AG08395 (cell line): ENCODE measurements at places on chromosomes 5 and 9.

DNA sequence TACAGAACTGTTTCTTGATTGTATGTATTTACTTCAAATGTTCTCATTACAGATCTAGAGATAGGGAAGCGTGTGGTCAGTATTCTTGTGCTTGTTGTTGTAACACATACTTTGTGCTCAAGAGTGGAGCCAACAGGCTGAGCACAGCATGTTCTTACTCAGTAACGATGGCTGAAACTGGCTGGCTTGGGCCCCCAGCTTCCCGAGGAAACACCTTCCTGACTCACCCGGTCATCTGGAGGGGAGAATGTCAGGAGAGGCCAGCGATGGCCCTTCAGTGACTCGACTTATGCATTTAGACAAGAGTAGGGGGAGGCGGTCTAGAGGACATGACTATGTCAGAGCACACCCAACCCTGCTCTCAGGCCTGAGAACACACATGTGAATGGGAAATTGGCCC lies 25.6 kb downstream of the ZNF474 start:
- DNase-seq, result peak; percentile 34

DNA sequence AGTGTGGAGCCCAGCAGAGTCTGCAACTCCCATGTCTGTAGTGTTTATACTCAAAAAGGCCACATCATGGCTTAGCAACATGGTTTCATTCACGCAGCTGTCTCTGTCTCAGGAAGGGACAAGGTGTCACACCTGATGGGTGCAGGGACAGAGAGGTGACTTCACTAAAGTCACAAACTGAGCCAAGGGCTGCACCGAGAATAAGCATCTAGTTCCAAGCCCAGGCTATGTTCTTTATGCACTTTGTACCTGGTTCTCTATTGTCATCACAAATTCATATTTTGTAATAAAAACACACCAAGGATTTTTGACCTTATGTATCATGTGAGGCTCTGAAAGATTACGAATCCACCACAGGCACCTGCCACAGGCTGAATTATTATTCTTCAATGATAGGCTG lies 64.9 kb upstream of the STK32A start:
- no peak for DNase-seq

DNA sequence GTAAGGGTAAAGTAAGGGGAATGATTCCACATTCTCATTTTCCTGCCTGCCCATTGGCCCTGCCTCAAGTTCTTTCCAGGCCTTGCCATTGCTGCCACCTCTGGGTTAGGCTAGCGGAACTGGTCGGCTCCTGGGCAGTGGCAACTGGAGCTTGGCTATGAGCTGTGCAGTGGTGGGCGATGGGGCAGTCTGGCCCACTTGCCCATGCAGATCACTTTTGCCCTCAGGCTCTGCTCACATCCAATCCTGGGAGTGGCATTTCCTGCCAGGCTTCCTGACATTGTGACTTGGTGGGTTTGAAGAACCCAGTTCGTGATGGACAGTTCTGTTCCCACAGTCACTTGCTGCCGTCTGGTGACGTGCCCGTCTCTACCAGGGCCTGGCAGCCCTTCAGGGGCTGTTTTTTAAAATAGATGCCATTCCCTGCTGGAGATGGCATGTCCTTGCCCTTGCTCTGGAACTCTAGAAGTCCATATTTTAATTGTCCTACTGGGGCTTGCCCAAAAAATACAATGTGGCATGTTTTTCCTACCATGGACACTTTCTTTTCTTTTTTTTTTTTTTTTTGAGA lies 86.1 kb downstream of the FGF18 start:
- no peak for DNase-seq

DNA sequence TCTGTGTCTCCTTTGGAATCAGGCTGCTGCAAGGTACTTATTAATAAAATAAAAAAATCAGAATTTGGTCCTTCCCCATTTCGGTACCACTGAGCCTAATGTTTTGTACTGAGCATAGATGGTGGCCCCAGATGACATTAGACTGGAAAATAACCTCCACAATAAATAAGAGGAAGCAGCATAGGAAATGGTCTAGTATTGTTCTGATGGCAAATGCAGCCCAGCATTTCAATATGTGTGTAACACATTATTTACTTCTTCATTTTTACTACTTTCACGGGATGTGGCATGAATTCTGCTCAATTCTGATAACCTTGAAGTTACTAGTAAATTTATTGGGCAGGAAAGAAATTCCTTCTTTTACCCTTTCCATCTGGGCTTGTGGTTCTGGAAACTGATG lies 295.6 kb downstream of the ADGRV1 start:
- no peak for DNase-seq

DNA sequence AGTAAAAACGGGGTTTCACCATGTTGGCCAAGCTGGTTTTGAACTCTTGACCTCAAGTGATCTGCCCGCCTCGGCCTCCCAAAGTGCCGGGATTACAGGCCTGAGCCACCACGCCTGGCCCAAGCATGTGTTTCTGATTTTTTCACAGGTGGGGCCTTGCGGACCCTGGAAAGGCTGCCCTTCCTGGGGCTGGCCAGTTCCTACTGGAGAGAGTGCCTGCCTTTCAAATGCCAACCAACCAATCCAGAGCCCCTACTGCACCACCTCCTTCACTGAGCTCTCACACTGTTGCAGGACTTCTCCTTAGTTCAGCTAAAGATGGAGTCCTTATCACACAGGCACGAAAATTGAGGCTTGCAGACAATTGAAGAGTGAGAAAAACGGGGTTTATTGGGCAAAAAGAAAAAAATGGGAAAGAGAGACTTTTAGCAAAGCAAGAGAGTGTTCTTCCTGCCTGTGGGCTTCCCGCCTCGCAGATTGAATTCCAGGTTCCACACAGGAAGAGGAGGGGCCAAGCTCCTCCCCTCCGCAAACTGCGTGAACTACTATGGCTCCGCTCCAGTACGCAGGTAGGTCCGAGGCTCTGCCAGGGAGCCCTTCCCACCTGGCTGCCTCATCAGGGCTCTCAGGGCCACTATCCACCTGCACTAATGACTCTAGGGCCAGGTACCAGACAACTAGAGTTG lies 8.3 kb upstream of the CMBL start:
- DNase-seq, result no peak

GRCh38 chr9:86903734-86904085 lies 43.6 kb downstream of the GAS1 start:
- DNase-seq, result no peak

- no peak for DNase-seq
Measured at GRCh38 chr5:130324953-130325671, 420.8 kb downstream of the CHSY3 start.

- DNase-seq, result no peak
Measured at GRCh38 chr5:143054480-143054941, 284.3 kb downstream of the ARHGAP26 start.

DNA sequence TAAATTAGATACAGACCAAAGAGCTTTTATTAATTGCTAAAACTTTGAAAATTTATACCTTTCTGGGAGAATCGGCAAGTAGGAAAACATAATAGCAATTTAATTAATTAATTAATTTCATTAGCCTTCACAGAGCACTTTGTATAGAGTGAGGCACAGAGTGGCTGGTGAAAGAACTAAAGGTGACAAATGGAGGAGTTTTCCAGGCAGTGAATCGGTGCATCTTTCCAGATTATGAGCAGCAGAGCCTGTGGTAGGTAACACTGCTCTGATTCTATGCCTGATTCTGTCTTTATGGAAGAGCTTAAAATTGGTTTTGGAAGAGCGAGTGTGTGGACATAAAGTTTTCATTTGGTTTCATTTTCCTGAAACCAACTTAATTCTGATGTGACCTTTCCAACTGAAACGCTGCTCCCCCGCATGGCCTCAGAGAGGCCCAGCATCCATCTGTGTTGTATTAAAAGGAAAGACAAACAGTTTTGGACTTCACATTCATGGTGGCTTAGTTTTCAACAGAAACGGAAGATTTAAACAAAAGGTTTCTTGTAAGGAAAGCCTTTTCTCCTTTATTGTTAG lies 188.9 kb upstream of the RPS23 start:
- DNase-seq, result peak; percentile 50

GRCh38 chr9:134895908-134896833 lies 15.6 kb downstream of the FCN2 start:
- DNase-seq, result peak; percentile 37

GRCh38 chr9:121279776-121280388 lies 11.9 kb downstream of the GSN start:
- no peak for DNase-seq

DNA sequence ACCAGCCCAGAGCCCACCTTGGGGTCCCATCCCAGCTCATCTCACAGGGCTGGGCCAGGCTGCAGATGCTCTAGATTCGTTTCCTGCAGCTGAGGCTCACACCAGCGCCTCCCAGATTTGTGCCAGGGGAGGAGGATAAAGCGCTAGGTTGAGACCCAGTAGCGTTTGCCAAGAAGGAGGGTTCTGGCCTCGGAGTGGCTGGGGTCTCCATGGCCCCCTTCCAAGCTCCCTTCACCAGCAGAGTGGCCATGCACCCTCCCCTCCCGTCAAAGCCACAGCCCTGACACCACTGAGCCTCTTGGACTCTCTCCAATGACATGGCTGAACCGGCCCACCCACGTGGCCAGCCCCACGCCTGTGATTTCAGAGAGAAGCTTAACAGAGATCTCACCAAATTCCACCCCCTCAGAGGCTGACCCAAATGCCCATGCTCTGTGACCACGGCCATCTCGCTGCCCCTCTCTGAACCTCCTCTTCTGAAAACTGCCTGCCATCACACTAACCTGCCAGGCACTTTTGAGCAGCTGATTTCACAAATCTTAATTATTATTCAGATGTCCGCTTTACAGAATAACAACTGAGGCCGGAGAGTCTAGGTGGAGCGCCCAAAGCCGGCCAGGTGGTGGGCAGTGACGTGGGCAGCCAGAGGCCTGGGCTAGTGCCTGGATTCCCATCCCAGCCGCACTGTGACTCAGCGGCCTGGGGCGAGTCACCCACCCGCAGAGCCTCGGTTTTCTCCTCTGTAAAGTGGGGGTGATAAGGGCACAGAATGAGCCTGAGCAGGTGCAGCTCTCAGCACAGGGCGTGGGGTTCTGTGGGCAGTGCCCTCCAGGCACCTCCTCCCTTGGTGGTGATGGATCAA lies 155.7 kb downstream of the C9orf50 start:
- no peak for DNase-seq

DNA sequence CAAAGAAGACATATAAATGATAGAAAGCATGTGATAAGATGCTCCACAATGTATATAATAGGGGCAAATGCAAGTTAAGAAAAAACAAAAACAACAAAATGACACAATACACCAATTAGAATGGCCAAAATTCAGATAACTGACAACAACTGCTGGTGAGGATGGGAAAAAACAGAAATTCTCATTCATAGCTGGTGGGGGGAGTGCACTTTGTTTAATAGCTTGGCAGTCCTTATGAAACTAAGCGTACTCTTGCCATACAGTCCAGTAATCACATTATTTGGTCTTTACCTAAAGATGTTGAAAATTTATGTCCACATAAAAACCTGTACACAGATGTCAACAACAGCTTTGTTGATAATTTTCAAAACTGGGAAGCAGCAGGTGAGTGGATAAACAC lies 791.1 kb upstream of the CDH10 start:
- no peak for DNase-seq
